CD4-positive, alpha-beta T cell treated with Interferon gamma for 1 hour (primary cell): ENCODE measurements at places on chromosomes 16 and 17.

GRCh38 chr17:80153004-80153403 is 6.1 kb upstream of the EIF4A3 start:
- no peak for DNase-seq

- no peak for DNase-seq
These were observed 201.8 kb downstream of the CDH11 start for GRCh38 chr16:64919929-64920607.

- no peak for DNase-seq
These were observed at the start of gene TMIGD1 for GRCh38 chr17:30333503-30334360. TMIGD1 (minus strand) TSS chr17:30334057; CDS start chr17:30332133, 1,924 bp downstream.

DNA sequence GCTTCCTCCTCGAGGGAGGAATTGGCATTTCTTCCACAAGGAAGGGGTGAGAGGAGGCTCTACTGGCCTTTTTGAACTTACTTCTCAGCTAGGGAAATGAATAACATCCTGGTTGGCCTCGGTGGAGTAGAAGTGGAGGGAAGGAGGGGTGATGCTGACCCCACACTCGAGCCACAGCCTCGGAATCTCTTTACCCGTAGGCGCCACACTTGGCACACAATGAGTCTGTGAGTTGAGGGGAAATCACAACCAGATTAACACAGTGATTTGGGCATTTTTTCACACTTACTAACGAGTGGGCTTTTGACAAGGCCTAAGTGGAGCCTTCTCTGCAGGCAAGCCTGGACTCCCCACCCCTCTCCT is 47.3 kb upstream of the TBX2 start:
- no peak for DNase-seq

DNA sequence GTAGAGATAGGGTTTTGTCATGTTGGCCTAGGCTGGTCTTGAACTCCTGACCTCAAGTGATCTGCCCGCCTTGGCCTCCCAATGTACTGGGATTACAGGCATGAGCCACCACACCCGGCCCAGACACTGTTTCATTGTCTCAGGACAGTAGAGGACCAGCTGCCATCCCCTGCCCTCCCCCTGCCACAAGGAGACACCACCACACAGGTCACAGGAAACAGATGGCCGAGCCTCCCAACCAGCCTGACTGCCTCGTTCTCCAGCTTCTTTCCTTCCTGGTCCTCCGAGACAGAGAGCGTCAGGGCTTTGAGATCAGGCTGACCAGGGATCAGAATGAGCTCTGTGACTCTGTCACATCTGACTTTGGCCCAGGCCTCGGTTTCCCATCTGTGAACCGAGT is 20.8 kb upstream of the RNPS1 start:
- no peak for DNase-seq

- no peak for DNase-seq
These were observed 1366.3 kb upstream of the GOT2 start for GRCh38 chr16:60100371-60100770.

DNA sequence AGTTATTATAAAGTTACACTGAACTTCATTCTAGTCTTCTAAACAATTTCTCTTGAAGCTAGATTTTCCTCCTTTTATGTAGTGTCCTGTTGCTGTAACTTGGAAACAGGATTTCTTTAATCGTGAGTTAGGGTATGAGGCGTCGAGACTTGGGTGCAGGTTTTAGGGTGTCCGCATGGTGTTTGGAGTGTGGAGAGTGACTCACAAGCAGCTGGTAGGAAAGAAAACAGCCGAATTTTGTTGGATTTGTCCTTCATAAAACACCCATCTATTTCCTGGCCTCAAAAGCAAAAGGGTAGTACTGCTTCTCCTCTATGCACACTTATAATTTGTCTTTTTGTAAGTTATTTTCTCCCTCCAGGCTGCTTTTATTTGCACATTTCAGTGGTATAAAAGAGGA is 1.6 kb downstream of the RPTOR start:
- DNase-seq: no peak

DNA sequence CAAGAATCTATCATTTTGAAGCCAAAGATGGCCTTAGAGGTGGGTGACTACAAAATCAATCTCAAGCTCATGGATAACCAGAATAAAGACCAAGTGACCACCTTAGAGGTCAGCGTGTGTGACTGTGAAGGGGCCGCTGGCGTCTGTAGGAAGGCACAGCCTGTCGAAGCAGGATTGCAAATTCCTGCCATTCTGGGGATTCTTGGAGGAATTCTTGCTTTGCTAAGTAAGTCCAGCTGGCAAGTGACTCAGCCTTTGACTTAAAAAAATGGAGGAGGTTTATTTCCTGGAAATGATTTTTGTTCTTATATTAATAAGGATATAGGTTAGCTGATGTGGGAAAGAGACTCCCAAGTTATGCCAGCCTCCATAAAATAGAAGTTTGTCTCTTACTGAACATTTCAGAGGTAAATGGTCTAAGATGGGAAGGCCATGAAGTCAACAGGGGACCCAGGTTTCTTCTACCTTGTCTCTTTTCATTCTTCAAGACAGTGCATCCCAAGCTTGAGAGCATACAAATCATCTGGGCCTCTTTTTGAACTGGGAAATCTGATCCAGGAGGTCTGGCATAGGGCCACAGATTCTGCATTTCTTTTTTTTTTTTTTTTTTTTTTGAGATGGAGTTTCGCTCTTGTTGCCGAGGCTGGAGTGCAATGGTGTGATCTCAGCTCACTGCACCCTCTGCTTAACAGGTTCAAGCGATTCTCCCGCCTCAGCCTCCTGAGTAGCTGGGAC is 19.8 kb upstream of the TANGO6 start:
- DNase-seq: no peak

GRCh38 chr16:68704232-68704867 is 32.7 kb upstream of the CDH1 start:
- DNase-seq: peak; percentile 22

DNA sequence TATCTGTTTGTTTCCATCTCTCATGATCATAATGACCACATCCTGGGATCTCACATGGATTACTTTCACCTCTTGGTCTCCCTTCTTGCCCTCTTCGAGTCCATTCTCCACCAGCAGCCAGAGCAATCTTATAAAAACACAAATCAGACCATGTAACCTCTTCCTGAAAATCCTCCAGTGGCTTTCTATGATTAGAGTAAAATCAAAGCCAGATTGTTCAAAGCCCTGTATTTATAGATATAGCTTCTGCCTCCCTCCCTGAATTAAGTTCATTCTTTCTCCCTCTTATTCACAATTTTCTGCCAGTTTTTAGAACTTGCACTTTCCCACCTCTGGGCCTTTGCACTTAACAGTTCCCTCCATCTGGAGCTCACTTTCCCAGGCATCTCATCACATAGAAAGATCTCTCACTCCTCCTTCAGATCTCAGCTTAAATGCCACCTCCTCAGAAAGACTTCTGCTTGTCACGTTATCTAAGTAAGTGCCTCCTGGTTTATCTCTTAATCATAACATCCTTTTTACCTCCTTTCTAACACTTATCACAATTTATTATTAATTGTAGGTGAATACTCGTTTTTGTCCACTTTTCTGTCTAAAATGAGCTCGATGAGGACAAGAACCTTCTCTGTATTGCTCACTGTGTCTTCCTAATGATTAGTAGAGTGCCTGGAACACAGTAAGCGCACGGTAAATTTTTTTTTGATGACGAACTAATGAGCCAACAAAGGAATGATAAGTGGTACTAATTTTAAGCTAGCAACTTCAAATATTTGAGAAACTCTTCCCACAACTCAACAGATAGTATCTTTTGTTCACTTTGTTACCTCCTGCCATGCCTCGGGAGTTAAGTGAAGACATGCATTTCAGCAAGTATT is 80.5 kb downstream of the CYB561 start:
- no peak for DNase-seq

GRCh38 chr17:57135026-57135788 is 50.2 kb downstream of the AKAP1 start:
- DNase-seq: no peak
